ENCODE measurements at places on chromosomes 3 and 15. TPM values are rescaled to one million over a fixed set of nuclear protein-coding genes. Genes with fewer than 3 reads are reported as not detected.

GRCh38 chr3:42504334-42505127 lies 2.1 kb downstream of the VIPR1 start:
- peak; percentile 59 for DNase-seq
- no peak overlapping the region for H3K4me3 ChIP-seq
- H3K27me3 ChIP-seq = peaks cover 18% of the 10 kb centered on the region
- H3K27ac ChIP-seq = no peak overlapping the region
- H3K36me3 ChIP-seq = no peaks in the 10 kb centered on the region

DNA sequence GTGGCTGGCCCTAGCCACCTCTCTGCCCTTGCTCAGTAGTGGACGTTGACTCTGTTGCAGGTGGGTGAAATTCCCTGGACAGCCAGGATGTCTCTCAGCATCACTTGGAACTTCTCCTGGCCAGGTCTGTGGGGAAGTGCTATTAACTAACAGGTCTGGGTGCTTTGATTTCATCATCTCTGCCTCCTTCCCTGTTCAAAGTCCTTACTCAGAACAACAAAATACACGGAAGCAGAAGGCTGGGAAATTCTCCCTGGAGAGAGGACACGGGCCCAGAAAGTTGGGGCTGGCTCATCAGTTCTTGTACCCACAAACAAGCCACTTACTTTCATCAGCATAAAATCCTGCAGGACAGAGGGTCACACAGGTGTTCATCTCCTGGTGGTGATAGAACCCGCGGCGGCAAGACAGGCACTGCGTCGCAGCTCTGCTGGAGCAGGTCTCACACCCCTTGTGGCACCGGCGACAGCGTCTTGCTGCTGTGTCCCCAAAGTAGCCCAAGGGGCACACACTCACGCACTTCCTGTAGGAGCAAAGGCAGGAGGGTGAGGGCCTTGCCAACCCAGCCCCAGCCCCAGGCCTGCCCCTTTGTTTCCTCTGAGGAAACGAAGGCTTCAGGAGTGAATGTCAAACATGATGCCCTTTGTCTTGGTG lies 29.6 kb upstream of the SNRPA1 start:
- no peaks in the 10 kb centered on the region for H3K36me3 ChIP-seq
- peaks cover 24% of the 10 kb centered on the region for H3K27me3 ChIP-seq
- H3K27ac ChIP-seq = no peak overlapping the region
- H3K4me3 ChIP-seq = no peak overlapping the region
- H3K4me1 ChIP-seq = no peaks in the 10 kb centered on the region

GRCh38 chr15:62895905-62896316 lies 146.6 kb upstream of the TPM1 start:
- H3K4me1 ChIP-seq = peaks cover 4% of the 10 kb centered on the region
- H3K4me3 ChIP-seq = no peak overlapping the region
- no peak for DNase-seq
- H3K27ac ChIP-seq = no peak overlapping the region
- no peaks in the 10 kb centered on the region for H3K36me3 ChIP-seq

- H3K27me3 ChIP-seq = no peaks in the 10 kb centered on the region
- H3K36me3 ChIP-seq = no peaks in the 10 kb centered on the region
- DNase-seq = no peak
- H3K4me3 ChIP-seq = no peak overlapping the region
Measured at GRCh38 chr3:178099862-178100261, 436.4 kb upstream of the KCNMB2 start.

- no peaks in the 10 kb centered on the region for H3K4me1 ChIP-seq
- H3K27me3 ChIP-seq = no peaks in the 10 kb centered on the region
- no peaks in the 10 kb centered on the region for H3K36me3 ChIP-seq
- no peak overlapping the region for H3K27ac ChIP-seq
- no peak for DNase-seq
Measured at GRCh38 chr15:101200181-101200580, 51.7 kb downstream of the CHSY1 start.

Gene CCDC191
- total RNA-seq = 0.11 TPM

Gene TUSC7
- not detected for total RNA-seq

Gene CHL1
- not detected for total RNA-seq

Gene BNC1
- not detected for total RNA-seq
